ENCODE measurements at places on chromosomes 1 and 21.
A peak's percentile ranks its signal among the peaks of the same experiment; 100 is the strongest.

- DNase-seq = no peak
These were observed 105.5 kb upstream of the S1PR1 start for GRCh38 chr1:101131239-101131843.

GRCh38 chr1:198445872-198446271 is 94.6 kb downstream of the ATP6V1G3 start:
- DNase-seq = no peak

DNA sequence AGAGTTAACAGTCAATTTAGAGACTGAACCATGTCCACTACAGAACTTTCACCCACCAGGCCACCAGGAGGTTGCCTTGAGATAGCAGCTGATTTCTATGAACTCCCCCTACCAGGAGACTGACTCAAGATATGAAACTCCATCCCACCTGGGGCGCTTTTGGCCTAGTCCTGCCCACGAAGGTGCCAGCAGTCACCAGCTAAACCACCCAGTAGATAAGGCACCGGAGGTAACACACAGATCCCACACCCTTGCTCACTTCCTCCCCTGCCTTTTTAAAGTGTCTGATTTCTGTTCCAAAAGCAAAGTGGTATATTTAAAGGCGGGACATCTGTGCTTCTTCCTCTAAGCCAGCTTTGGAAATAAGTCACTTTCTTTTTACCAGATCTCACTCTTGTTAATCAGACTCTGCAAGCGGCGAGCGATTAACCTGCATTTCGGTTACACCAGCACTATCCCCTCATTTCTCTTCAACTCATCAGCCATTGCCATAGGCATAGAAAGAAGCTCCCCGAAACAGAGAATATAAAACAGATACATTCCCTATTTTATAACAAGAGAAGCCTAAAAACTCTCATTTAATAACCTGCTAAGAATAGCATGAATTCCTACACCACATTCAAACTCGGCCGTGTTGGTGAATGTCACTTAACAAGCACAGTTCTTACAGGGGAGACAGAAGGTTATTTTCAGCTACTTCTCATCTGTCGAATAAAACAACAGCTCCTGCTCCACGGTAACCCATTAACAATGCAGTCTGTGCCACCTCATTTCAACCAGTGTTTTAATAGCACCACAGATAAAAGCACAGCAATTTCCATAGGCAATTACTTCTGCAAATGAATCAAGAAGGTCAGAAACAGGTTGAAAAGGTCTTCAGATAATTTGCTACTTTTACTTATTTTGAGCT is 318.1 kb downstream of the KCNH1 start:
- no peak for DNase-seq

DNA sequence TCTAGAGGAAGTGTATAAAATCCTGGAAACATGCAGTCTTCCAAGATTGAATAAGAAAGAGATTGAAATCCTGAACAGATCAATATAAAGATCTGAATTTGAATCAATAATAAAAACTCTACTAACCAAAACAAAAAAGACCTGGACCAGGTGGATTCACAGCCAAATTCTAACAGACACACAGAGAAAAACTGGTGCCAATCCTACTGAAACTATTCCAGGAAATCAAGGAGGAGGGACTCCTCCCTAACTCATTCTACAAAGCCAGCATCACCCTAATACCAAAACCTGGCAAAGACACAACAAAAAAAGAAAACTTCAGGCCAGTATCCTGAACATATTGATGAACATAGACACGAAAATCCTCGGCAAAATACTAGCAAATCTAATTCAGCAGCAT is 58.3 kb downstream of the SYT14 start:
- DNase-seq = no peak

DNA sequence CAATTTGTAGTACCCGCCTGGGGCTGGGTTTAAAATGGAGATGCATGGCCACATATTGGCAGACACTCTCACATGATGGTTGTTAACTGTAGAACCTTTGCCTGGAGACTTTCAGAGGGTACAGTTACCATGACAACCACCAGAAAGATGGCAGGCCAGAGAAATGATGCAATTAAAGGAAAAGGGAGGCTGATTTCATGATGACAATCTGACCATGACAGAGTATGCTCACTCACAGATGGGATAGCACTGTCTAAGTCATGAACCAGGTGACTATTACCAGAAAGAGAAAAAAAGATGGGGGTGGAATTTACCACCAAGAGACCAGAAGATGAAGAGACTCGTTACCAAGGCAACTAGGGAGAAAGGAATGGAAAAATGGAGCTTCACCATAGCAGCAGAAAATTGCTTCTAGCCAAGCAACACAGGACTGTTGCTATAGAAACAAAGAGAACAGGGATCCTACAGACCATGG is 3.5 kb upstream of the TRIT1 start:
- no peak for DNase-seq

DNA sequence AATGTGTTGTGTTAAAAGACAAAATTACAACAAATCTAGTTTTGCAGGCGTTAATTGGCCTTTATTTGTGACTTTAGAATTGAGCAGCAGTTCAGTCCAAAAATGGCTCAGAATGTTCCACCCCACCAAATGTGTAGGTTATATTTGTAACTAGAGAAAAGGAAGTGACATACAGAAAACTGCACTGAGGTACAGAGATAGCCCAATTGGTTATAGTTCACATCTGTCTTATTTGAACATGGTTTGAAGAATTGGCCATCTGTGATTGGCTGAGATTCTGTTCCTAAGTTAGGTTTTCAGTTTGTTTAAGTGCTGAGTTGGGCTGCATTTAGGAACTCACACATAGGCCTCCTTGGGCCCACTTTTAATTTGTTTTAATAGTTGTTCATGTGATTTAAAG is 12.0 kb upstream of the FMO2 start:
- no peak for DNase-seq

DNA sequence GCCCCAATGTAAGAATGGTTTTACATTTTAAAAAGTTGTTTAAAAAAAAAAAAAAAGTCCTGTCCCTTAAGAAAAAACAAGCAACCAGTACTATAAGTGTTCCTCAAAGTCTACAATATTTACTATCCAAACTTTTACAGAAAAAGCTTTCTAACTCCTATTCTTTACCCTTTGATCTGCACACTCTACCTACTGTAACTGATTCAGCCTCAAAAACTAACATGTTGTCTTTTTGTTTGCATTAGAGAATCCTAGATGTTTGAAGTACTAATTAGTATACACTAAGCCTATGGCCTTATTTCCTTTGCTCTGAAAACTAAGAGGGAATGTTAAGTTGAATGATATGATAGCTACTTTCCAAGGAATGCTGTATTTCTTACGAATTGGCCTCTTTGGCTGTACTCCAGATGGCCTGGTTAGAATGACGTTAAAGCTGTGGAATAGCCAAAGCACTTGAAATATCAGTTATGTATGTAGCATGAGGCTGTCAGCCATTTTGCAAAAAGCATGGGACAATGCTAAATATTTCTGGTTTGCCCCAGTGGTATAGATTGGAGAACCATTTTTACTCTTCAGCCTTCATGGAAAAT is 234.8 kb downstream of the GPR52 start:
- peak; percentile 39 for DNase-seq

DNA sequence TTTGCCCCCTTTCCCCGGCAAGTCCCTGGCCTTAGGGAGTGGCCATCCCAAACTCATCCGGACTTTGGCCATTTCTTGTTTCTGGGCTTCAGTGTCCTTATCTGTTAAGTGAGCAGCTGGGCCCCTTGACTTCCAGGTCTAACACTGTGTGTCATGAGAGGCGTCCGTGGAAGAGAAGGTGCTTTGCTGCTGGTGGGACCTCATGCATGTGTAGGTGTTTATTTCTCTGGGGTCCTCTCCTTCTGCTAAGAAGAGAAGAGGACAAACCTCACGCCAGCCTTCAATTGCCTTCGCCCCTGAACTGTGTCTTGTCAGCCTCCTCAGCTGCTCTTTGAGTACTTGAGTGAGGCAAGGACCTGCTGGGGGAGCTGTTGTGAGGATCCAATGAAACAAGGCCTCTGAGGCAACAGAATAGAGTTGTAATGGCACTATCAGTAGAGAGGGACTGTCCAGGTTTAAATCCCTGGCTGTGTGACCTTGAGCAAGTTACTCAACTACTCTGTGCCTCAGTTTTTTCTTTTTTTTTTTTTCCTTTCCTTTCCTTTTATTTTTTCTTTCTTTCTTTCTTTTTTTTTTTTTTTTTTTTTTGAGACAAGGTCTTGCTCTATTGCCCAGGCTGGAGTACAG is 72.5 kb downstream of the RUNX3 start:
- DNase-seq = no peak
